ENCODE measurements at places on chromosomes 5 and 9. TPM values are rescaled to one million over a fixed set of nuclear protein-coding genes. Genes with fewer than 3 reads are reported as not detected.

Gene SPATA31A5
- not detected for total RNA-seq

Gene PCDHA1
- 0.12 TPM for total RNA-seq

Gene LCN1
- not detected for total RNA-seq

Gene C9orf50
- total RNA-seq: 0.70 TPM

Gene UGCG
- total RNA-seq: 95.6 TPM

Gene GBGT1
- 5.6 TPM for total RNA-seq

Gene COL5A1
- 192 TPM for total RNA-seq

Gene CCDC187
- total RNA-seq: 3.0 TPM

Gene ARL14EPL
- not detected for total RNA-seq

Gene SLC6A18
- 0.70 TPM for total RNA-seq

Gene ZNF300
- 16.3 TPM for total RNA-seq

Gene CDO1
- total RNA-seq: 70.7 TPM

Gene CCDC171
- 11.3 TPM for total RNA-seq

Gene SLC4A9
- total RNA-seq: 21.8 TPM

Gene OTULINL
- total RNA-seq: 9.8 TPM

Gene PTPN3
- total RNA-seq: 30.4 TPM

Gene SLC45A2
- 0.23 TPM for total RNA-seq

Gene RFESD
- 3.6 TPM for total RNA-seq

Gene UBLCP1
- total RNA-seq: 12.1 TPM

Gene DMRTA1
- total RNA-seq: 1.3 TPM

Gene ANP32B
- total RNA-seq: 21.8 TPM

Gene KIF4B
- 0.12 TPM for total RNA-seq

Gene OR5C1
- total RNA-seq: not detected

Gene CNOT8
- 62.7 TPM for total RNA-seq

Gene PFN3
- total RNA-seq: not detected

Gene EIF4EBP3
- total RNA-seq: 6.0 TPM

Gene CD274
- 2.7 TPM for total RNA-seq

Gene FGF18
- total RNA-seq: 1.6 TPM

Gene SIT1
- total RNA-seq: 0.41 TPM

Gene GZMA
- total RNA-seq: 1.8 TPM

Gene ASPN
- 33.7 TPM for total RNA-seq

Gene LRRC19
- 12.1 TPM for total RNA-seq

Gene TAF11L10
- total RNA-seq: not detected

Gene NTNG2
- total RNA-seq: 4.0 TPM
